ENCODE measurements at places on chromosomes 3 and 15.
A peak's percentile ranks its signal among the peaks of the same experiment; 100 is the strongest.

GRCh38 chr3:98151241-98151640 is 4.0 kb downstream of the OR5H14 start:
- DNase-seq = no peak

DNA sequence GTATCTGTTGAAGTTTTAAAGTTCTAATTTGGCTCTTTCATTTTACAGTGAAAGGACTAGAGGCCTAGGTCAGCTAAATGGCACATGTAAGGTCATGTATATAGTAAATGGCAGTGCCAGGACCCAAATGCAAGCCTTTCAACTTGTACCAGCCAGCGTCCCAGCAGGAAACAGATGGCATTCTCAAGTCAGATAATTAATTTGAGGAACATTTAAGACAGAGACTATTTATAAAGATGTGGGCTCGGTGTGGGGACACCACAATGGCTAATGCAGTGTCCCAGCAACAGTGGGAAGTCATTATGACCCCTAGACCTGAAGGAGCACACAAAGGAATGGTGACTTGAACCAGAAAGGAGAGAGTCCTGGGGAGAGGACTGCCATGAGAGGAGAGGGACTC is 6.1 kb downstream of the MINDY4B start:
- DNase-seq = peak; percentile 82

- peak; percentile 62 for DNase-seq
These were observed 41.5 kb downstream of the FGF12 start for GRCh38 chr3:192685801-192686200.

DNA sequence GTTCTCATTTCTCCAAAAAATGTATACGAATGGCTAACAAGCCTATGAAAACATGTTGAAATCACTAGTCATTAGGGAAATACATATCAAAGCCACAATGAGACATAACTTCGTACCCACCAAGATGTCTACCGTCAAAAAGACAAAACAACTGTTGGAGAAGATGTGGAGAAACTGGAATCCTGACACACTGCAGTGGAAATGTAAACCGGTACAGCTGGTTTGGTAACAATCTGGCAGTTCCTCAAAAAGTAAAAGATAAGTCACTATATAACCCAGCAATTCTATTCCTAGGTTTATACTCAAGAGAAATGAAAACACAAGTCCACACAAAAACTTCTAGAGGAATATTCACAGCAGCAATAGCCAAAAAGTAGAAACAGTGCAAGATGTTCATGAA is 7.0 kb downstream of the SCAPER start:
- no peak for DNase-seq

DNA sequence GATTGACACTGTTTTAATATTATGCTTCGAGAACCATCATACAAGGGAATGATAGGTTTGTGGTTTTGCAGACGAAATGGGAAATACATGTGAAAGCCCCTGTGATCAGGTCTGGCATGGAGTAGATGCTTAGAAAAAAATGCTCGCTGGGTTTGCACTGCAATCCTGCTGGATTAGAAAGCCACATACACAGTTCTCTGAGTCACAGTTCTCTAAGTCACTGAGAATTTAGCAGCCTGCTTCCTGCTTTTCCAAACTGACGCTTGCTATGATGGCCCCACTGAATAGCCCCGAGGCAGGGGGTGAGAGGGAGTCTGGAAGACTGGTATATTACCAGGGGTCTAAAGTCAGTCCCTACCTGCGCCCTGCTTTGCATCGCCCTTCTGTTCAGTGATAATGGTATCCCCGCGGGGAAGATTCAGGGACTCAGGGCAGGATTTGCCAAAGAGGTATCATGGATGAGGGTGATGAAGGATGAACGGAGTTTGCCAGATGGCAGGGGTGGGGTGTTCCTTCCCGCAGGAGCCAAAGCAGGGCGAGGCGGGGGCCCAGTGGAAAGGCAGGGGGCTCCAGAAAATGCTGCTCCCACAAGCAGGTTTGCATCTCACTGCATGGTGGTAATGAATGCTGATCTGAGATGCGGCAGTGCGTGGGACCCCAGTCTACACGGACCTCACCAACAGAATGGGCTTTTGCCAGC is 82.3 kb downstream of the IQSEC1 start:
- peak; percentile 71 for DNase-seq

- DNase-seq = no peak
These were observed 33.8 kb downstream of the SETMAR start for GRCh38 chr3:4336850-4337546.

DNA sequence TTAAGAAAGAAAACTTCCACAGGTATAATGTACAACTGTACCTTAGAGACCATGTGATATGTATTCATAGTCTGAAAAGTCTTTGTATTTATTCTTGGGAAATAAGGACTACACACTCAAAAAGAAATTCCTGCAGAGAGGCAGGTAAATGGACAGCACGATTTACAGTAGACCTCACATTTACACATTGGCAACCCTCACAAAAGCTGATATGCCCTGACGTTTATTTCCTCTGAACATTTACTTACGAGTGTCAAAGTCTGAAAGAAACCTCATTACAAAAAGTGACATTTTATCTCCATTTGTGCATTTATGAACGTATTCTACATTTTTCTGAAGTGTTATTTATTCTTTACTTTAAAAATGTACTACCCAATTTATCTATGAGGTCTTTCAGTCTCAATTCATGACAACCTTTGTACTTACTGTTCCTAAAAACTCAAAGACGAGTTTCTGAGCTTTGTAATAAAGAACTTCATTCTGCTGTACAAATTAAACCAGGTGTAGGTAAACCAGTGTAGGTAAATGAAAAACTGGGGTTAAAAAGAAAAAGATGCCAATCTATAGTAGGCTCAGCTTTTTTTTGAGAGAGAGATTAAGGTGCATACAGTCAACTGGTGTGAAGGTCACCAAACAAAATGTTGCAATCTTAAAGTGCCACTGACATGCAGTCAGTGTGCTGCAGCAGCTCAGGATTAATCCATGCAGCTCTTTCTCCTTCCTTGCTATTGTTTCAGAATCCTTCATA is 44.3 kb downstream of the THRB start:
- no peak for DNase-seq

GRCh38 chr15:65286069-65286703 is 497 bp downstream of the PARP16 start:
- peak; percentile 45 for DNase-seq

- no peak for DNase-seq
These were observed 23.9 kb upstream of the PIGZ start for GRCh38 chr3:196992461-196993065.

DNA sequence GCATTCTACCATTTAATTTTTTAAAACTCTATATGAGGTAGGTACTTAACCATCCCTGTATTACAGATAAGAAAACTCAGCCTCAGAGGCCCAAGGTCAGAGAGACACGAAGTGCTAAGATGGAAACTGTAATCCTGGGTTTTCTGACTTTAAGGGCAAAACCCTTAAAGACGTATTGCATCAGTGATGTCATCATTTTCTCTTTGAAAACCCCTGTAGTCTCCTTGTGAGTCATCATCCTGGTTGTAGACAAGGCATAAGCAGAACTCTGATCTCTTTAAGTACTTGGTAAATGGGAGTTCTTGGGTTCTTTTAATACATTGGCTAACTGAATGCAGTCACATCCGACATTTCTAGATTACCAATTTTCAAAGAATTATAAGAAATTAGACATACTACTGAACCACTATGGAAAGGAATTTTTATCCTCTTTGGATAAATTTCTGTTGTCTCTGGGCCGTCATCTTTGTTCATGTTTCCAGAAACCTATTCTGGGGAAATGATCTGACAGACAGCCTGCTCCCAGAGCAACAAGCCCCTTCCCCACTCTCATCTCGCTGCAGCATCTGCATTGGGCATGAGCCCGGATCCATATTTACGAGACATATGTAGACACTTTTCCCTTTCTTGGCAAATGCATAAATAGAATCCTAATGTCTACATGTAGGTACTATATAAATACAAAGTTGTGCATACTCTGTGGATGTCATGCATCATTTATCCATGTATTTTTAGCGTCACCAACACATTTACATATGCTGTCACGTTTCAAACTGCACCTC is 48.7 kb upstream of the MDFIC2 start:
- DNase-seq = no peak

GRCh38 chr3:12395349-12396012 is 88.8 kb upstream of the TSEN2 start:
- no peak for DNase-seq

DNA sequence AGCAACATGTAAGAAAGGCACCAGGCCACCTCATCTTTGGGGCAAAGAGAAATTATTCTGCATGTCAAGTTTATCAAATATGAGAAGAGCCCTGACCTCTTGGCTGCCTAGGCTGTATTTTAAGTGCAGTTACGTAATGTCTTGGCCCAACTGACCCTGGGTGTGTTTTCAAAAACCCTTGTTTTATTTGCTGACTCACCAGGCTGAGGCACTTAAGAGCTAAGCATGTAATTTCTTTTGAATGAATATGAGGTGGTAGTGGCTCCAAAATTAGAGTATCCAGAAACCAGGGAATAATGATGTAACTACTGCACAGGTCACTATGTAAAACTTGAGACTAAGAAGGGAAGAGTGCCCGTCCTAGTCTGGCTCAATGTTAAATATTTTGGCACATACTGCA is 24.3 kb downstream of the PGPEP1L start:
- DNase-seq = no peak

DNA sequence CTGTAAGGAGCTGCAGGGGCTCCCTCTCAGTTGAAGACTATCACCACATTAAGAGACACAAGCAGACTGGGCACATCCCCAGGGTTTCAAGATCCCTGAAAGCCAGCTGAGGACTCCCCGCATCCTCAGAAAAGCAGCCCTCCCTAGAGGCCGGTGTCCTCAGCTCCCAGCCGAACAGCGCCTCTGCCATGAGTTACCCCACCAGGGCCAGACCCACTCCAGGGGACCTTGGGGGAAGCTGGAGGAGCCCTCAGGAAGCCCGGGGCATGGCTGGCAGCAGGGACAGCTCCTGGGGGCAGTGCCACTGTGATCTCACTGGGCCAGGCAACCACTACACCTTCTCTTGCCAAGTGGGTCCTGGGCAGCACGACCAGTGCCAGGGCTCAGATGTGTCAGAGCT is 8.1 kb downstream of the KLF15 start:
- no peak for DNase-seq

DNA sequence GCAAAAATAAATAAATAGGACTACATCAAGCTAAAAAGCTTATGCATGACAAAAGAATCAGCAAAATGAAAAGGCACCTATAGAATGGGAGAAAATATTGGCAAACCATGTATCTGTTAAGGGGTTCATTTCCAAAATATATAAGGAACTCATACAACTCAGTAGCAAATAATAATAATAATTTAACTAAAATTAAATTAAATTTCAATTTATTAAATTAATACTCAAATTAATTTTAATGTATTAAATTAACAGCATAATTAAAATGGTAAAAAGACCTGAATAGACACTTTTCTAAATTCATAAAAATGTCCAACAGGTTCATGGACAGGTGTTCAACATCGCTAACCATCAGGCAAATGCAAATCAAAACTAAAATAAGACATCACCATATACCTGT is 34.0 kb upstream of the THBS1 start:
- DNase-seq = no peak

GRCh38 chr3:13676356-13677017 is 127.6 kb downstream of the FBLN2 start:
- DNase-seq = no peak

DNA sequence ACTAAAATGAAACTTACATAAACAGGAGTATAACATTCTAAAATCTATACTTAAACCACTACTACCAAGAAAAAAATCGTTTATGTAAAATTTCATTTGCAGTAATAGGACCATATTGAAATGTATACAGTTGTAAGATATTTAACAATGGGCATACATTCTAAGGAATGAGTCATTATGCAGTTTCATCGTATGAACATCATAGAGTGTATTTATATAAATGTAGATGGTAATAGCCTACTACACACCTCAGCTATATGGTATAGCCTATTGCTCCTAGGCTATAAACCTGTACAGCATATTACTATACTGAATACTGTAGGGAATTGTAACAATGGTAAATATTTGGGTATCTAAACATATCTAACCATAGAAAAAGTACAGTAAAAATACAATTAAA is 79.5 kb downstream of the DPH6 start:
- no peak for DNase-seq

GRCh38 chr3:29887451-29887850 is 606.6 kb downstream of the RBMS3 start:
- no peak for DNase-seq

GRCh38 chr3:7568526-7569184 is 707.7 kb downstream of the GRM7 start:
- DNase-seq = no peak

- DNase-seq = no peak
These were observed 32.2 kb upstream of the CDCP1 start for GRCh38 chr3:45178183-45179023.

DNA sequence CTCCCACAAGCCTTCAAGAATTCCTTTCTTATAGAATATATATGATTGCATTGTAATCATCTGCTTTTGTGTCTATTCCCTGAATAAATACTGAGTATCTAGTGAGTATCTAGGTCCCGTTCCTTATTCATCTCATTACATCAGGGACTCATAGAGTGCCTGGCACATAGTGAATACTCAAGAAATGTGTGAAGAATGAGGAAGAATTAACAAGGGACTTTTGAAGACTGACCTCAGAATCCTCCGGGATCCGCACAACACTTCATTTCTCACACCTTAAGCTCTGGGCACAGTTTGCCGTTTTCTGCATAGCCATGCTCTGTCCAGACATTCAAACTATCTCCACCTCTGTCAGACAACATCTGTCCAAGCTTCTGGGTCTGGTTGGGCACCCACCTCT is 108.8 kb downstream of the STAC start:
- no peak for DNase-seq

- DNase-seq = no peak
These were observed 2.6 kb downstream of the SLMAP start for GRCh38 chr3:57758686-57759085.

GRCh38 chr3:196159952-196160804 is 51.0 kb downstream of the ZDHHC19 start:
- DNase-seq = peak; percentile 67

- no peak for DNase-seq
These were observed 410.8 kb upstream of the MCTP2 start for GRCh38 chr15:93820566-93820965.

DNA sequence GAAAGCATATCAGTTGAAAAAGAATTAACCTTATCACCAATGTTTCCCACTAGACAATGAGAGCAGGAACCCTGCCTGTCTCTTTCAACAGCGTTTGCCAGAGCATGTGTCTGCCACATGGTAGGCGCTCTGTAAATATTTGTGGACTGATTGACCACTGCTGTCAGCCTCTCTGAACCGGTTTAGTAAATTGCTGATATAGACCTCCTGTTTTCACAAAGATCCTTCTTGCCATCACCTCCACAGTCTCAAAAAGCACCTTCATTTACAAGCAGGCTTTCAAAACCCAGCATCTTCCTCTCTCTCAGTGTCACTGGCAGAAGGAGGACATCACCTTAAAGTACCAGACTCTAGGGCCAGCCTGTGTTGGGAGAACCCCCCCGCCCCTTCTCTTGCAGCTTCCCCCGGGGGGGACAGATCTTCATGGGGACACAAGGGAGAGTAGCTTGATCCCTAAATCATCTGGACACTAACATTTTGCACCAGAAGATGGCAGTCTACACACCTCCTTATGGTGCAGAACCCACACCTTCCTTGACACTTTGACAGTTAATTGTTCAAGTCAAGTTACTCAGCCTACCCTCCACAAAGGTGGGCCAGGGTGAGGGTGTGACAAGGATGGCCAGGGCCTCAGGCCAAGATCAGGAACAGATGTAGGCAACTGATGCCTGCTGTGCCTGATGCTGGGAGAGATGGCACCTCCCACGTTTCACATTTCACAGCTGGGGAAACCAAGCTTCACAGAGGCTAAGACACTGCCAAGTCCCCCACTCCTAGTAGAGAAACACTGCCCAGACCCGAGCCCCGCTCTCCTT is 37.8 kb upstream of the USP3 start:
- peak; percentile 79 for DNase-seq

GRCh38 chr3:36596419-36596818 is 167.9 kb downstream of the DCLK3 start:
- DNase-seq = no peak

All from NCI-H524 (cell line).